Uterus (tissue), 4 donors: ENCODE measurements at places on chromosomes 12 and 14. TPM values are rescaled to one million over a fixed set of nuclear protein-coding genes. Genes with fewer than 3 reads are reported as not detected.

GRCh38 chr12:58196971-58197370 lies 255.6 kb downstream of the ATP23 start:
- no peak overlapping the region for H3K27ac ChIP-seq
- H3K4me3 ChIP-seq: no peak overlapping the region
- no peak for DNase-seq
- no peaks in the 10 kb centered on the region for H3K36me3 ChIP-seq
- H3K4me1 ChIP-seq: no peaks in the 10 kb centered on the region

The ZNF891 gene
- 9.8 TPM for total RNA-seq

- H3K27ac ChIP-seq: no peak overlapping the region
- no peak overlapping the region for H3K4me3 ChIP-seq
- H3K4me1 ChIP-seq: no peaks in the 10 kb centered on the region
- H3K27me3 ChIP-seq: no peaks in the 10 kb centered on the region
These were observed 543.9 kb upstream of the LRFN5 start for GRCh38 chr14:41062826-41063225.

DNA sequence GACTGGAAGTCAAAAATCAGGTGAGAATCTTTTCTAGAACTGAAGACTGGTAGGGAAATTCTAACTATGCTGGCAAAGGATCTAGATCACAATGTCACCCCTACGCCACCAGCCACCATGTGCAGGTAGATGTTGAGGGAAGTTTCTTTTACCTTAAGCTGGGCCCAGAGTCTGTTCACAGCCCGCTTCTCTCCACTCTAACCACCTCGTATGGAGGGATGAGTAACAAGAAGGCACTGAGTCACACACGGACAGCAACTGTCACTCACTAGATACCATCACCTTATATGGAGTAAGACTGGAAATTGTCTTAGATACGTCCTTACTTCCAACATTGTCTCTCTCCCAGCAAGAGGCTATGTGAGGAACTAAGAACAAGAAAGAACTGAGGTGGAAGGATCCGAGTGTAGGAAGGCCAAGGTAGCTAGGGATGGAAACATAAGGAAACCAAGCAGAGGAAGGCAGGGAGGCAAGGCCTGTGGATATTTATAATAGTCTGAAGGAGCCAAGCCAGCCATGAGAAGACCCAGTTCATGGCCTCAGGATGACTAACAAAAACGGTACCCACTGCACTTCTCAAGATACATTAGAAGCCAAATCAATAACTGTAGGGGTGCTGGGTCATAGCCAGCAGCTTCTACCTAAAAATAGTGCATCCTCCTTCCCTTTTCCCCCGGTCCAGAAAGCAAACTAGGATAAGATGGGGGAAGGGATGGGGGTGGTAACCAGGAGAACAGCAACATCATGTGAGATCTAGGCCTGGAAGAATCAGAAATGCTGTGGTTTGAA lies 15.5 kb downstream of the REM2 start:
- H3K27ac ChIP-seq: peak overlapping the region; percentile 71
- peak; percentile 46 for DNase-seq
- H3K4me1 ChIP-seq: no peaks in the 10 kb centered on the region

GRCh38 chr14:98186140-98186539 lies 1085.9 kb downstream of the BCL11B start:
- no peaks in the 10 kb centered on the region for H3K36me3 ChIP-seq
- H3K27ac ChIP-seq: no peak overlapping the region
- no peak overlapping the region for H3K4me3 ChIP-seq

- no peaks in the 10 kb centered on the region for H3K4me1 ChIP-seq
- H3K27me3 ChIP-seq: no peaks in the 10 kb centered on the region
- no peaks in the 10 kb centered on the region for H3K36me3 ChIP-seq
- DNase-seq: no peak
- H3K27ac ChIP-seq: no peak overlapping the region
- no peak overlapping the region for H3K4me3 ChIP-seq
These were observed 209.1 kb downstream of the TTC7B start for GRCh38 chr14:90607141-90607540.

DNA sequence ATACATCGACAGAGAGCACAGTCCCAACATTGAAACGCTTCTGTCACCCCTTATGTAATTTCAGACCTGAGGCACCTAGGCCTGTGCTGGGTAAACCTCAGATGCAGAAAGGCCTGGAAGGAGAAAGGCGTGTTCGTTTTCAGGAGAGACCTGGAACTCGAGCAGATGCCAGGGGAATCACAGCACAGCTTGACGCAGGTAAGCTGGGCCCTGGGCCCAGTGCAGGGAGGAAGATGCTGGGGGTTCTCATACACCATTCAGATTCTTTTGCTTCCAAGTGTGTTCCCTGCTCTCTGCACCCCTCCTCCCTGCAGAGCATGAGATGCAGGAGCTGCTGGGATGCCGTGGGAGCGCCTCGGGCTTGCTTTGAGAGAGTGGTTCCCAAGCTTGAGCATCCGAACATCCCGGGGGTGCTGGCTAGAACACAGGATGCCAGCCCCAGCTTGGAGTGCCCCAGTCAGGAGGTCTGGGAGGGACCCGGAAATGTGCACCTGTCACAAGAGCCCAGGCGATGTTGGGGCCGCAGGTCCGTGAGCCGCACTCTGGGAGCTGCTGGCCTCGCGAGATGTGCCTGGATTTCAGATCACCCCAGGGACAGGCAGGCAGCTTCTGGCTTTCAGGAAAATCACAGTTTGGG lies 35.9 kb downstream of the FZD10 start:
- DNase-seq: no peak
- H3K36me3 ChIP-seq: no peaks in the 10 kb centered on the region
- H3K4me3 ChIP-seq: no peak overlapping the region
- no peaks in the 10 kb centered on the region for H3K27me3 ChIP-seq
- H3K4me1 ChIP-seq: no peaks in the 10 kb centered on the region

GRCh38 chr14:64800000-64800399 lies 79.7 kb downstream of the SPTB start:
- H3K36me3 ChIP-seq: no peaks in the 10 kb centered on the region
- no peaks in the 10 kb centered on the region for H3K27me3 ChIP-seq
- H3K4me1 ChIP-seq: no peaks in the 10 kb centered on the region
- DNase-seq: no peak
- H3K4me3 ChIP-seq: no peak overlapping the region

DNA sequence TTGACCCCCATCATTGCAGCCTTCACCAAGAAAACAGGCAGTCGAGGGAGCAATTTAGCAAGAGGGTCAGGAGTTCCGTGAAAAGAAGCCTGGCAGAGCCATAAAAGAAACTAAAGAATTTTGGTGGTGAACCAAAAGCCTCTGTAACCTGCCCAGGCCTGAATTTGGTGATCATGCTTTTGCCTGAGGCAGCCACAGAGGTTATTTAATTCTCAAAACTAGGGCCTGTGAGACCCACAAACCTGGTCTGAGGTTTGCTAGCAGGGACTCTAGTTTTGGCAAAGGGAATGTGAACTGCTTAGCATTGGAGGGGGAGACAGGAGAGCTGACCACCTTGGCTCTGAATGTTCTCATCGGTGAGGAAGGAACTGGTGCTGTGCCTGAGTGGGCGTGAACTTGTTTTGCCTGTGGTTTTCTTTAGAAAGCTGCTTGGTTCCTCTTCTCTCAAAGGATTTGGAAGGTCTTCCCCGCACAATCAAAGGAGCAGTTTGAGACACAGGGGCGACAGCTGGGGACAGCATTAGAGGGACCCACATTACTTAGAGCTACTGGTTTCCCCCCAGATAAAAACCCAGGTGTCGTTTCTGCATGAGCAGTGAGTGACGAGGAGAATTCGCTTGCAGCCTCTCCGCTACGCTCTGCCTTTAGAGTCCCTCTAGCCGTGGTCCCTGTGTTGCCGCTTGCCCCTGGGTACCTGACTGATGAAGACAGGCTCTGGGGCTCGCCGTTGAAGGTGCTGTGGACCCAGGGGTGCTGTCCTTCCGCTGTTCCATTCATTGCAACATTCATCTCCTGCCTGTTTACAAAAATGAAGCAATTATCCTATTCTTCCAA lies 12.6 kb upstream of the WNT5B start:
- no peaks in the 10 kb centered on the region for H3K27me3 ChIP-seq
- DNase-seq: no peak
- H3K27ac ChIP-seq: no peak overlapping the region
- no peaks in the 10 kb centered on the region for H3K36me3 ChIP-seq
- no peaks in the 10 kb centered on the region for H3K4me1 ChIP-seq

GRCh38 chr12:109877504-109878246 lies 2.7 kb downstream of the GLTP start:
- no peak overlapping the region for H3K4me3 ChIP-seq
- no peaks in the 10 kb centered on the region for H3K36me3 ChIP-seq
- no peaks in the 10 kb centered on the region for H3K27me3 ChIP-seq
- no peak overlapping the region for H3K27ac ChIP-seq
- DNase-seq: no peak
- peaks cover 9% of the 10 kb centered on the region for H3K4me1 ChIP-seq

The SLC25A21 gene
- total RNA-seq: 3.0 TPM

- H3K4me3 ChIP-seq: no peak overlapping the region
- no peaks in the 10 kb centered on the region for H3K4me1 ChIP-seq
- no peaks in the 10 kb centered on the region for H3K36me3 ChIP-seq
- H3K27me3 ChIP-seq: no peaks in the 10 kb centered on the region
These were observed 276.2 kb downstream of the SSPN start for GRCh38 chr12:26471560-26471959.

DNA sequence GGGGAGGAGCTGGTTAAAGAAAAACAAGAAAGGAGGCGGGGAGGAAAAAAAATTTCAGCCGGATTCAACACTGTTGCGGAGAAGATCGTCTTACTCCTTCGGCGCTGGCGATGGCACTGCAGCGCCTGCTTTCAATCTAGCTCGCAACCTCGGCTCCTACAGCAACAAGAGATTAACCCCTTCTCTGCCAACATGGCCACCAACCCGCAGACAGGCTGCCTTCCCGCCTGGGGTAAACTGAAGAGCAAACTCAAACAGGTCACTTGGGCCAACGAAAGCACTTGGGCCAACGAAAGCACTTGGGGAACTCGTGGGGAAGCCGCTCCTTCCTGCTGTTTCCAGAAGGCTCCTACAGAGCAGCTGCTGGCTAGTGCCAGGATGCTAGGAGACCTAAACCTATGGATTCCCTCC lies 73.7 kb downstream of the CIT start:
- H3K36me3 ChIP-seq: no peaks in the 10 kb centered on the region

- no peaks in the 10 kb centered on the region for H3K36me3 ChIP-seq
- no peak overlapping the region for H3K4me3 ChIP-seq
- H3K27me3 ChIP-seq: no peaks in the 10 kb centered on the region
- H3K4me1 ChIP-seq: no peaks in the 10 kb centered on the region
These were observed 165.8 kb downstream of the ESRRB start for GRCh38 chr14:76541594-76542219.

The PRH1 gene
- 84.0 TPM for total RNA-seq

DNA sequence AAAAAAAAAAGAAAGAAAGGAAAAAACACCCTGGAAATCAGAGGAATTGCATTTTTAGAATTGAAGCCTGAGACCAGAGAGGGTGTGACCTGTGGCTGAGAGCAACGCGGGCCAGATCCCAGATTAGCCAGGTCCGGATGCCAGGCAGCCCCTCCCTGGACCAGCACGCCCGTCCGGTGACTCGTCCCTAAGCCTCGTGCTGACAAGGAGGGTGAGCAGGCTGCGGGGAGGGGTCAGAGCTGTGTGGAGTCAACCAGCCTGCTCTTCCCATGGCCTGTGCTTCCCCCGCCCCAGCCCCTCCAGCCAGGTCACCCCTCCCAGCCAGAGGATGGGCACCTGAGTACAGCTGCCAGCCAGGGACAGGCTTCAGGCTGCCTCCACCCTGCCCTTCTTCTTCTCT lies 4.2 kb upstream of the KLC1 start:
- no peaks in the 10 kb centered on the region for H3K4me1 ChIP-seq
- peak overlapping the region; percentile 71 for H3K27ac ChIP-seq
- no peaks in the 10 kb centered on the region for H3K36me3 ChIP-seq
- H3K27me3 ChIP-seq: no peaks in the 10 kb centered on the region
- peak; percentile 56 for DNase-seq
- H3K4me3 ChIP-seq: no peak overlapping the region

DNA sequence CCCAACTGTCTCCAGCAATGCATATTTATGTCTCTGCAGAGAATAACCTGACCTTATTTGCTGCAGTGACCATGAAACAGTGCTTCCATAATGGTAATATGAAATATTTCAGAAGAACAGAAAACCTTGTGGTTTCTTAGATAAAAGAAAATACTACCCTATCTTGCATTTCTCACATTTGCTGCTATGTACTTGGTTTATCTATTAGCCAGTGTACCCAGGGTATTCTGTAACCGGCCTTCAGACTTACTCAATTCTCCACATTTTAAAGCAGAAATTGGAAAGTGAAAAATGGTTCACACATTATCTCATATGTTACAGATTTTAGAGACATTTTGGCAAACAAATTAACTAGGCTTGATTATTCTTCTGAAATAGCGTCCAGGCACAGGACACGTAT lies 57.9 kb upstream of the CCDC91 start:
- no peaks in the 10 kb centered on the region for H3K4me1 ChIP-seq
- H3K36me3 ChIP-seq: no peaks in the 10 kb centered on the region

- no peaks in the 10 kb centered on the region for H3K36me3 ChIP-seq
- no peak overlapping the region for H3K27ac ChIP-seq
- H3K4me3 ChIP-seq: no peak overlapping the region
- no peak for DNase-seq
These were observed 205.2 kb downstream of the KLHL28 start for GRCh38 chr14:44756554-44756953.

DNA sequence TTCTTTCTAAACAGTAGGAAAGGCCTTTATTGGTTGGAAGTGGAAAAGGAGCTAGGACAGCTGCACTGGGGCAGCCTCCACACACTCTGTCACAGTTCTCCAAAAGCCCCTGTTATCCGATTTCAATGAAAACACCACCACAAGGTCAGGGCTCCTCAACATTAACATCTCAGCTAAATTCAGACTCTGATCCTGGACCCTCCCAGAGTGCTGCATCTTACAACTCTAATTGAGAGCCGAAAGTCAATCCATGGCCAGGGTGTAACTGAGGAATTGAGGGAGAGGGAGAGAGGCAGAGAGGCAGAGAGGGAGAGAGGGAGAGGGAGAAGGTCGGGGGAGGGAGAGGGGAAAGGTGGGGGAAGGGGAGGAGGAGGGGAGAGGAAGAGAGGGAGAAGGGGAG lies 32.1 kb downstream of the DICER1 start:
- H3K4me1 ChIP-seq: no peaks in the 10 kb centered on the region
- H3K4me3 ChIP-seq: no peak overlapping the region
- H3K27me3 ChIP-seq: no peaks in the 10 kb centered on the region
- no peak for DNase-seq

The MYF5 gene
- not detected for total RNA-seq

- H3K27ac ChIP-seq: no peak overlapping the region
- H3K4me3 ChIP-seq: no peak overlapping the region
- H3K4me1 ChIP-seq: no peaks in the 10 kb centered on the region
- DNase-seq: no peak
- H3K36me3 ChIP-seq: no peaks in the 10 kb centered on the region
- H3K27me3 ChIP-seq: no peaks in the 10 kb centered on the region
These were observed 46.1 kb downstream of the BEGAIN start for GRCh38 chr14:100540926-100541620.

- no peaks in the 10 kb centered on the region for H3K4me1 ChIP-seq
- DNase-seq: no peak
- H3K4me3 ChIP-seq: no peak overlapping the region
- no peaks in the 10 kb centered on the region for H3K36me3 ChIP-seq
- H3K27ac ChIP-seq: no peak overlapping the region
These were observed 930.2 kb upstream of the FOXG1 start for GRCh38 chr14:27836386-27836785.

GRCh38 chr12:66065641-66066136 lies 64.9 kb downstream of the LLPH start:
- H3K27ac ChIP-seq: no peak overlapping the region
- no peaks in the 10 kb centered on the region for H3K4me1 ChIP-seq
- H3K36me3 ChIP-seq: no peaks in the 10 kb centered on the region
